ENCODE measurements at places on chromosomes 2 and 18.

DNA sequence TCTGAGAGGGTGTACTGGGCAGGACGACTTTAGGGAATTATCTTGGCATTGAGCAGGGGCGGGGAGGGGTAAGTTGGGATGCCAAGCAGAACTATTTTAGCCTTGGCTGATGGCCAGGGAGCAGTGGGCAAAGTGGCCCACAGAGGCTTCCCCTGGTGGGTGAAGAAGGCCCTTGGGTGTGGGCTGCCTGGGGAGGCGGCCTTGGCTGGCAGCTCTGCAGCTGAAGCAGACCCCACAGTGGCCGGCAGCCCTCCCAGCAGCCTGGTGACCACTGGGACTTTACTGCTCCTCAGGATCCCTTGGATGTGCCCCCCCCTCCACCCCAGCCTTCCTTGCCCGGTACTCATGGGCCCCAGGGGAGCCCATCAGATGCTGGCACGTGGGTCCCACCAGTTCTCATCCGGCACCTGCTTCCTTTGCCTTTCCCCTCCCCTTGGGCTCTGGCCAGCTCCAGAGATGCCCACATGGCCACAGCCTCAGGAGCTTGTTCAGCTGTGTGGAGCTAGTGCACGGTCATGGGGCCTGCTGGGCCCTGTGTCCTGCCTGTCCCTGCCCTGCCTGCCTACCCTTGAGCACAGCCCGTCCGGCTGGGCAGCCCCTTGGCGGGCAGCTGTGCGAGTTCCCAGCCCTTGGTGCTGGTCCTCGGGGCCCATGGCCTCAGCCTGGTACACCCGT is 122.1 kb upstream of the HS6ST1 start:
- DNase-seq = no peak

GRCh38 chr2:240825476-240825875 is 5.5 kb upstream of the KIF1A start:
- DNase-seq = no peak

- peak; percentile 77 for DNase-seq
Measured at GRCh38 chr18:31658670-31659575, 25.5 kb downstream of the B4GALT6 start.

DNA sequence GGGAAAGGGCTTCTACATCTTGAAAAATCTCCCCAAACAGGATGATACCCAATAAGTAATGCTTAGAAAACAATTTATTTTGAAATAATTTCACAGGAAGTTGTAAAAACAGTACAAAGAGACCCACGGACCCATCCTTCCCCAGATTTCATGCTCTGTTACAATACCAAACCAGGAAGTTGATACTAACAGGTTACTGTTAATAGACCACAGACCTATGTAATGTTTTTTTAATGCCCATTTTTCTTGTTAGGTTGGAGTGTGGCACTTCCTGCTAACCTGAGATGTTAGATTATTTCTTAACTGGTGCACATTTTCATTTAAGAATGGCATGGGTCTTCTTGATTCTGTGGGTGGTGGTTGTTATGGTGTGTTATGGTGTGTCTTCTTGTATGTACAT is 21.4 kb upstream of the MGAT5 start:
- peak; percentile 35 for DNase-seq

DNA sequence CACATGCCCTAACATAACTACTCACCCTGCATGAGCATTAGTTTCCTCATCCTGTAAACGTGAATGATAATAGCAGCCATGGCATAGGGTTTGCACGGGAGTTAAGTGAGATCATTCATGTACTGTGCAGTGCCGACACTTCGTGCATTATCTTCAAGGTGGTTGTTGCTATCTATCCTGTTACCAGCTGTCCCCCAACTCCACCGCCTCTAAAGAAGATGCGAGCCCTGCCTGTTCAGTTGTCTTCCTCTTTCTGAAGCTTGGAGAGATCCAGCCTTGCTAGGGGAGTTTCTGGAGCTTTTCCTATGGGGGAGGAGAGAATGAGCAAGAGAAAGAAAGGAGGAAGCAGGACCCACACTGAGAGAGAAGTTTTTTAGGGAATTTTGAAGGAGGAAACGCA is 34.4 kb downstream of the YPEL5 start:
- no peak for DNase-seq

DNA sequence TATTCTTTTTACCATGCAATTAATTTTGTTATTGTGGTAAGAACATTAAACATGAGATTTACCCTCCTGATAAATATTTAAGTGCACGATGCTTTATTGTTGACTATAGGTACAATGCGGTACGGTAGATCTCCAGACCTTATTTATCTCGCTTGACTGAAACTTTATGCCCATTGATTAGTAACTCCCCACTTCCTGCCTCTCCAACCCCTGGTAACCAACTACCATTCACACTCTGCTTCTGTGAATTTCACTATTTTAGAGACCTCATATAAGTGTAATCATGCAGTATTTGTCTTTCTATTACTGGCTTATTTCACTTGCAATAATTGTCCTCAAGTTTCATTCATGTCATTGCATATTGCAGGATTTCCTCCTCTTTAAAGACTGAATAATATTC is 195.7 kb upstream of the ID2 start:
- DNase-seq = peak; percentile 53

DNA sequence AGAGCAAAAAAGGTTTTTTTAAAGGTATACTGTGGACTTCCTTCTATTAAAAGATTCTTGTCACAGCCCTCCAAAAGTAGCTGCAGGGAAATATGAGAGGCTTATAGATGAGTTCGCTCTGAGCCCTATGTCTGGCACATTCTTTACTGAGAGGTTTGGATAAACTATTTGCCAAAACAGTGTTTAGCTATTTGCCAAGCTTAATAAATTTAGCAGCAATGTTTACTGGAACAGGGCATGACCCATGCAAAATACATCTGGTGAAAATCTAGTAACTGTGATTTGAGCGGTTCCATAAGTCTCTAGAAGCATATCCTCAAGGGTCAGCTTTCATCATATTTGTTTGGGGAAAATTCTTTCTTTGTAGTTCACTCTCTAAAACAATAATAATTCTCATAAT is 1696.7 kb upstream of the PIK3C3 start:
- no peak for DNase-seq

GRCh38 chr2:10043906-10044601 is 704 bp downstream of the KLF11 start:
- DNase-seq = peak; percentile 91
